CD4-positive, alpha-beta T cell treated with Interleukin-6 at 100 ng/mL for 8 hours (primary cell): ENCODE measurements at places on chromosomes 12 and 14.

GRCh38 chr14:92531106-92531873, 17.7 kb downstream of the RIN3 start:
- DNase-seq = peak; percentile 41

DNA sequence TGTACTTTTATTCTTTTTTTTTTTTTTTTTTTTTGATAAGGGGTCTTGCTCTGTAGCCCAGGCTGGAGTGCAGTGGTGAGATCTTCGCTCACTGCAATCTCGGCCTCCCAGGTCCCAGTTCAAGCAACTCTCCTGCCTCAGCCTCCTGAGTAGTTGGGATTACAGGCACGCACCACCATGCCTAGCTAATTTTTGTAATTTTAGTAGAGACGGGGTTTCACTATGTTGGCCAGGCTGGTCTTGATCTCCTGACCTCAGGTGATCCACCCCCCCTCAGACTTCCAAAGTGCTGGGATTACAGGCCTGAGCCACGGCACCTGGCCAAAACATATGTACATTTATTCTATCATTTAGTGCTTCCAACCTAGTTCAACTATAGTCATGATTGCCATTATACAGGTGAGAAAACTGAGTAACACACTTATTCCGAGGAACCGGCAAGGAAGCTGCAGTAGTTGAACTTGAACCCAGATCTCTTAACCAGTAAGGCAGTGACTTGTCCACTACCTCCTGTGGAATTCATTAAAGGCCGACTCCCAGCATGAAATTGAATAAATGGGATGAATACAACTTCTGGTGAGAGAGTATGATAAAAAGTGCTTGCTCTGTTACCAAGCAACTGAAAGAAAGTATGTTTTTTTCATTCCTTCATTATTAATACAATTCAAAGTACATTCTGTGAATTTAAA, 755 bp upstream of the ATF7IP start:
- no peak for DNase-seq

- DNase-seq = no peak
Observed at GRCh38 chr14:77985211-77985615, 185.0 kb upstream of the NRXN3 start.

DNA sequence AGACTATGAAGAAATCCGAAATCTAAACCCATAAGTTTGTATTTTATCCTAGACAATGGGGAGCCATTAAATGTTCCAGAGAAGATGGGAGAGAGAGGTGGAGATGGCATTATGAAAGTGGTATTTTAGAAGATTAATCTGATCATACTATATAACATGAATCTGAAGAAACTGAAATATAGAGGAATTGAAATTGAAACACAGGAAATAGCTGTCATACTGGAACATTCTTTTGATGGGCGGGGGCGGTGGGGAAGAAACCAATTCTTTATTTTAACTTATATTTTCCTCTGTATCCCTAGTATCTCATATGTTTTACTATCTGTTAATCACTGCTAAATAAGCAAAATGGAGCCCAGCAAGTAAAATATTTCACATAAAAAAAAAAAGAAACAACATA, 27.0 kb upstream of the FOXN3 start:
- DNase-seq = no peak

- no peak for DNase-seq
Observed at GRCh38 chr12:31308116-31308515, 17.8 kb downstream of the SINHCAF start.

GRCh38 chr14:80987235-80988032, 32.0 kb downstream of the TSHR start:
- DNase-seq = peak; percentile 68

- DNase-seq = no peak
Observed at GRCh38 chr12:20268771-20269170, 99.6 kb upstream of the PDE3A start.

GRCh38 chr12:116692605-116693004, 45.3 kb downstream of the SPRING1 start:
- no peak for DNase-seq

DNA sequence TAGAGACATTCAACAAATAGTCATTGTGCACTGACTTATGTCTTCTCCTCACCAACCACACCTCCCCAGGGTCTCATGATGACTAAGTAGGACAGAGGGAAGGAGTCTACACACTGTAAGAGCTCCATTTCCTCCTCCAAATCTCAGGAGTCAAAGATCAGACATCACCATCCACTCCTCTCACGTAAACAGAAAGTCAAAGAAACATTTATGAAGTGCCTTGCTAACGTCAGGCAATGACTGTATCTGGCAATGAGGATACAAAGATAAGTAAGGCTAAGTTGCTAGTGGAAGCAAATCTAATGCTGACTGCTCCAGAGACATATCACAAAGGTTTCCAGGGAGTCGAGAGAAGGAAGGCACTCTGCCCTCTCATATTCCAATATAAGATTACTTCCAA, 88.9 kb downstream of the SLC2A13 start:
- DNase-seq = no peak

GRCh38 chr12:53179687-53180219, 769 bp upstream of the ZNF740 start:
- no peak for DNase-seq

GRCh38 chr14:91062600-91062999, 2.2 kb upstream of the RPS6KA5 start:
- no peak for DNase-seq

DNA sequence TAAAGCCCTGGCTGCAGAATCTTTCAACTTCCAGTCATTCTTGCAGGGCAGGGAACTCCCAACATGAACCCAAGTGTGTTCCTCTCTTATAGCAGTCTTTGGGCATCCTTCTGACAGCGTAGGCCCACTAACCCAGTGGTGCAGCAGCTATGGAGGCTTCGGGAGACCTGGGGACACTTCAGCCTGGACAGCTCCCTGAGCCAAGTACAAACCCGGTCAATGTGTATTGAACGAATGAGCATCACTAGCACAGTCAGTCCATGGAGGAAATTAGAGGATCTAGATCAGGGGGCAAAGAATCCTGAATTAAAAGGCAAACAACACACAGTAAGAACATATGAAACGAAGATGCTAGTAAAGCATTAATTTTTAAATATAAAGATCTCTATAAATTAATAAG, 41.8 kb downstream of the KIAA0586 start:
- DNase-seq = no peak

DNA sequence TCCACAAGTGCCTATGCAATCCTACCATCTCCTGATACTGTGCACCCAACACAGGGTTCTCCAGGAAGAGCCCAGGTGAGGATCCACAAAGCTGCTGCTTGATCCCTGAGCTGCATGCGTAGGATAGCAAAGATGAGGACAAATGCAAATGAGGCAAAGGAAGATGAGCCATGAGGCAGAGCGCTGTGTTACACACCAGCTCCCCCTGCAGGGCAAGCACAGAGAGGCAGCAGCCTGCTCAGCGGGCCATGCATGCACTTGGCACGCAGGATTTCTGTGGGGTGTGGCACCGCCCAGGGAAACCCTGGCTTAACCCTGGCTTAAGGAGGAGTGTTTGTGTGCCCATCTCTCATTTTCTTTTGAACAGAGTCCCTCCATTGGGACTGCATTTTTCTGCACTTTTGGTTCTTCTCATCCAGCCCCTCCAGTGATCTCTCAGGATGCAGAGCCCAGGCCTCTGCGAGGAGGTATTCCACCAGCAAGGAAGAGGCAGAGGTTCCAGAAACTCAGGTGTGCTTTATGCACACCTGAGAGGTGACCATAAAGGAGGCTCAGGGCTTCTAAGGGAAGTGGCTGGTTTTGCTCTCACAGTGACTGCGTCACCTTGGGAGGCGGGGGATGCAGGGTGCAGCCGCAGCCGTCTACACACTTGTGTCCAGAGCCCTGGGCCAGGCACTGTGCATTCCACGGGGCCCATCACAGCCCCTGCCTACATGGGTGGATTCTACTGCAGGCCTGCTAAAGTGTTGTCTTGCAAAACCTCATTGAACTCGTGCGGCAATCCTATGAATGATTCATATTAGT, 973.3 kb upstream of the TMEM132C start:
- no peak for DNase-seq

DNA sequence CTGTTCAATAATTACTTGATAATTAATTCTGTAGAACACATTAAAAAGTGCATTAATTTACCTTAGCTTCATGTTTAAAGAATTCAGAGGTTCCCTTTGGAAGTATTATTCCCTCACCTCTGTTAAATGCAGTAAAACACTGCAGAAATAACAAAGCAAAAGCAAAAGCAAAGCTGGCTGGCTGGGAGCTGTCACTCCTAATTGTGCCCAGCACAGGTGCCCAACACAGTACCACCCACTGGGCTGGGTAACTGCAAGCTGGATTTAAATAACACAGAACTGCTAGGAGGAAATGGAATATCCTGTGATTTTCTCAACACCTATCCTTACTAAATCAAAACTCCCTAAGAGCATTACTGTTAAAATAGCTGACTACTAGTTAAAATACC, 72.6 kb downstream of the SLC2A13 start:
- DNase-seq = no peak

- DNase-seq = peak; percentile 13
Observed at GRCh38 chr12:124032265-124032886, 59.4 kb downstream of the ZNF664 start.

GRCh38 chr12:6241495-6241894, 41.3 kb downstream of the CD9 start:
- no peak for DNase-seq

- no peak for DNase-seq
Observed at GRCh38 chr12:26523708-26524150, 309.3 kb downstream of the ITPR2 start.

DNA sequence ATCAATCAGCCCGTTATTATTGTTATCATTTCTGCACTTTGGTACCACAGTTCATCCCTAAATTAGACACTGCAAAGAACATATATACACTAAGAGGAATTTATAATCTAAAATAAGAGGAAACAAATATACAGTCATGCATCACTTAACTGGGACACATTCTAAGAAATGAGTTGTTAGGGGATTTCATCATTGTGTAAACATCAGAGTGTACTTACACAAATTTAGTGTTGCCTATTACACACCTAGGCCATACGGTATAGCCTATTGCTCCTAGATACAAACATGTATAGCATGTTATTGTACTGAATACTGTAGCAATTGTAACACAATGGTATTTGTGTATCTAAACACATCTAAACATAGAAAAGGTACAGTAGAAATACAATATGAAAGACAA, 190.5 kb downstream of the BMP4 start:
- DNase-seq = no peak

DNA sequence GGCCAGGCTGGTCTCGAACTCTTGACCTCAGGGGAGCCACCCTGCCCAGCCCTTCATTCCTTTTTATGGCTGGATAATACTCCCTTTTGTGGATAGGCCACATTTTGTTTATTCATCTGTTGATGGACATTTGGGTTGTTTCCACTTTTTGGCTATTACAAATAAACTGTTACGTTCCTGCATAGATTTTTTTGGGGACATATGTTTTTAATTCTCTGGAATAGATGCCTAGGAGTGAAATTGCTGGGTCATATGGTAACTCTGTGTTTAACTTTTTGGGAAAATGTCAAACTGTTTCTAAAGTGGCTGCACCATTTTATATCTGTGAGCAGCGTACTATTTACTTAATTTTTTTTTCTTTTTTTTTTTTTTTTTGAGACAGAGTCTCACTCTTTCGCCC, 9.8 kb downstream of the KMT5A start:
- DNase-seq = no peak

GRCh38 chr12:5715021-5715420, 230.0 kb downstream of the ANO2 start:
- DNase-seq = no peak

DNA sequence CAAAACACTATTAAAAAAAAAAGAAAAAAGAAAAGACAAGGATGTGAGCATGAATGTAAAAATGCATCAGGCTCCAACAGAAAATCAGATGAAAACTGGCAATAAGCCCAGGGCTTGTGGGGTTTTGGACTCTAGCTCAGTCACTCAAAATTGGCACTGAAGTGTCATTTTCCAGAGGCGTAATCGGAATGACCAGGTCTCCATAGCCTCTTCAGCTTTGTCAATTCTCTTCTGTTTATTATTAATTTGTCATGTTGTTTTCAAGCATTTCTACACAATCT, 137.2 kb upstream of the TRHDE start:
- DNase-seq = no peak

DNA sequence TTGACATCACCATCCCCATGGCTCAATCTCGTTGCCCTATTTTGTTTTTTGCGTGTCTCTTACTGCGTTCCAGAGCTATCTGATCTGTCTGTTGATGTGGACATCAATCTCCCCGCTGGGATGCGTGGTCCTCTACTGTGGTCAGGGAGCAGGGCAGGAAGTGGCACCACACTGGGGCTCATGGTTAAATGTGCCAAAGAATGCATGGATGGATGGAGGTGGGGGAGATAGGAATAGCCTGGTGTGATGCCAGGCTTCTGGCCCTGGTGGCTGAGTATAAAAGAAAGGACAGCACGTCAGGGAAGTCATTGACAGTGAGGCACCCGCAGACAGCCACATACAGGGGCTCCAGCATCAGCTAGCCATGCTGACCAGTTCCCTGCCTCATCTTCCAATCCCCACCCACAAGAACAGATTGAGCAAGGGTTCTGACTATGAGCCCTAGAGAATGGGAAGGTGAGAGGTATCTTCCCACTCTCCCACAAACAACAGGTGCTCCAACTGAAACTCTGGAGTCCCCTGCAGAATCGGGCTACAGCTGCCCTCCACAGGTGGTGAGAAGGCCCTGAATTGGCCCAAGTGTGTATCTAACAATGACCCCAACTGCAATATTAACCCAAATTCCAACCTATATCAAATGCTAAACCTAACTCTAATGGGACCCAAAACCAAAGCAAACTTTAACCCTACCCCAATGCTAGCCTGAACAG, 2.7 kb upstream of the BEGAIN start:
- DNase-seq = no peak

DNA sequence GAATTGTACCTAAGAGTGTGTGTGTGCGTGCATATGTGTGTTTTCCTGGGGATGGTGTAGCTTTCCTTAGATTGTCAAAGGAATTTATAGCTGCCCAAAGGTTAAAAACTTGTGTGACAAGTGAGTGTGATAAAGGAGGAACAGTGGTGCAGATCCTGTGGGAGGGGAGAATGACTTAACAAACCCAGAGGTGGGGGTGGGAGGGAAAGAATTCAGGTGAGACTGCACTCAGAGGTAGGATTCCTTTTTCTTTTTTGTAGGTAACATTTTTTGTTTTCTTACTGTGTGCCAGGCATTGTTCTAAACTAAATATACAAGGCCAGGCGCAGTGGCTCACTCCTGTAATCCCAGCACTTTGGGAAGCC, 45.3 kb upstream of the SINHCAF start:
- DNase-seq = no peak

GRCh38 chr12:87775051-87775450, 254.2 kb downstream of the C12orf50 start:
- DNase-seq = no peak

DNA sequence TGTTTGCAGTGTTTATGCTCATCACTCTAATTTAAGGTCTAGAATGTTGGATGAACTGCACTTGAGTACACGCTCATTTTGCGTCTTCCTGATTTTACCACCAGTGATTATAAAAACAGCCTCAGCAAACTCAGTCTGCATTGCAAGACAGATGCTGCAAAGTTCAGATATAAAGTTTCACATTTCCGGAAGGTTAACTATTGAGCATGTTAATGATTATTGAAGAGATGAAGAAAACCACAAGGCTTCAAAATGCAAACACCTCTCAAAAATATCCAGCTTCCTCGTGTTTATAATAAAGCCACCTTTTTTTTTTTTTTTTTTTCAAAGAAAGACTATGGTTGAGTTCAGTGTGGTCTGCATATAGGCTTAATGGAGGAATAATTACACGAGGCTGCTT, 92.1 kb upstream of the BMP4 start:
- DNase-seq = no peak

- DNase-seq = no peak
Observed at GRCh38 chr14:33062476-33062875, 123.8 kb downstream of the NPAS3 start.

GRCh38 chr14:31893221-31893757, 183.8 kb upstream of the ARHGAP5 start:
- DNase-seq = no peak
